Stimulated activated CD8-positive, alpha-beta memory T cell treated with anti-CD3 and anti-CD28 coated beads, Interleukin-2, amount 100 ng/mL, for 1 hour (primary cell): ENCODE measurements at places on chromosomes 7 and 10.

DNA sequence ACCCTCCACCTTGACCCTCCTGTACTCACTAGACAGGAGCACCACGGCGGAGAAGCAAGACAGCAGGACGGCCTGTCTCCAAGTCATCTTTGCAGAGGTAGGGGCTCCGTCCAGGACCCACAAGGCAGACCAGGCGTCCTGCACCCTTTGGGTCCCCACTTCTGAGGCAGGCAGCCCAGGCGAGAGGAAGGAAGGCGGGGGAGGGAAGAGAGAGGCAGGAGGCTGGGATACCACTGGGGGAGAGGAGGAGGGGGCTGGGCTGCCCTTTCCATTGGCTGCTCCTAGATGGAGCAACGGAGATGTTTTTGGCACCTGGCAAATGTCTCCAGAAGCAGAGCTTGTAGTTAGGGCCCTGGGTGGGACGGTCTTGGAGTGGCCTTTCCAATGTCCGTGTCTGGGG is at the start of gene UCMA:
UCMA (minus strand) TSS at position 203 of the 400 bp plus-strand sequence; CDS start at position 87, 116 bp downstream.
- no peak for DNase-seq

DNA sequence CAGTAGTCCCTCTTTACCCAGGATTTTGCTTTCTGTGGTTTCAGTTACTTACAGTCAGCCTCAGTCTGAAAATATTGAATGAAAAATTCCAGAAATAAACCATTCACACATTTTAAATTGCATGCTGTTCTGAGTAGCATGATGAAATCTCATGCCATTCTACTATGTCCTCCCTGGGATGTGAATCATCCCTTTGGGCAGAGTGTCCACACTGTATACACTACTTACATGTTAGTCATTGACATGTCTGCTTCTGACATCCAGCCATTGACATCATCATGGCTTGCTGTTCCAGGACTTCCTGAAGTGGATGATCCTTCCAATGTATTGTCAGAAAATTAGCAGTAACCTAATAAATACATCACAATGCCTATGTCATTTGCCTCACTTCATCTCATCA is 34.6 kb upstream of the MALRD1 start:
- no peak for DNase-seq

GRCh38 chr7:43431020-43431595 is 151.8 kb upstream of the STK17A start:
- DNase-seq = no peak

DNA sequence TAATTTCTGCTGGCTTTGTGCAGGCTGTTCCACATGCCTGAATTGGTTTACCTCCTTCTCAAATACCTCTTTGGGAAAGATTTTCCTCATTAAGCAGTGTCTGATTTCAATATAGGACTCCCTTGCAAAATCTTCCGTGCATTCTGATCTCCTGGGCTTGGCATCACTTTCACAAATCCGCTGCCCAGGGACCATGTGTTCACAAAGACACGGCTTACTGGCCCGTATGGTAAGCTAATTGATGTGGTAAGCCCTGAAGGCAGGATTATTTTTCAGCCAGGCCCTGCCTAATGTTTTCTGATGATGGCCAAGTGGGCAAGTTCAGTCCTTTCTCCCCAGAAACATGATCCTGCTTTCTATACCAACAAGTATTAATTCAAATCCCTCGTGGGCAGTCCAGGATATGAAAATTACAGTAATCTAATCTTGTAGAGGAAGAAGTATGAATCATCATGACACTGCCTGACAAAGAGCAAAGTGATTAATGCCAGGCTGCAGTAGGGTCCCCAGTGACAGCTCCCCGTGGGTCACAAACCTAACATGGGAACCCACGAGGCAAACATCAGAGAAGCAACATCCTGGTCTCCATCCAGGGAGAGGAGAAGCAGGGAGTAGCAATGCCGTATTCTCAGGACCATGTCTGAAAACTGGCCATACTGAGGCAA is 11.6 kb upstream of the SVIL start:
- DNase-seq = no peak

- no peak for DNase-seq
Observed at GRCh38 chr7:70612811-70613210, 519.1 kb upstream of the GALNT17 start.

- no peak for DNase-seq
Observed at GRCh38 chr10:13909516-13910258, 322.9 kb downstream of the PRPF18 start.

DNA sequence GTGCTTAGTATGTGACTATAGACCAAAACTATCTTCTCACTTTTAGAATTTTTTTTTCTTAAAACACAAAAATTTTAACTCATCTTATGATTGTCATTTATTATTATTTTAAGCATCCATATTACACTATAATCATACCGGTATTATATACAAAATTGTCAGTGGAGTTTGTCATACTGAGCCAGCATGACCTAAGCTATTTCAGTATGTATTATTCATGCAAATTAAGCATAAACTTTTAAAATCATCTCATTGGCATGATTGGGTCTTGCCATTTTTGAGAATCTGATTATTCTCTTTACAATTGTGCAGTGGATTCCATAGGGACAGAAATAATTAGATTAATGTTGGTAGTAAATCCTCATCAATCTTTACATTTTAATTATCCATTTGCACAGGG is 46.2 kb upstream of the STMP1 start:
- no peak for DNase-seq

DNA sequence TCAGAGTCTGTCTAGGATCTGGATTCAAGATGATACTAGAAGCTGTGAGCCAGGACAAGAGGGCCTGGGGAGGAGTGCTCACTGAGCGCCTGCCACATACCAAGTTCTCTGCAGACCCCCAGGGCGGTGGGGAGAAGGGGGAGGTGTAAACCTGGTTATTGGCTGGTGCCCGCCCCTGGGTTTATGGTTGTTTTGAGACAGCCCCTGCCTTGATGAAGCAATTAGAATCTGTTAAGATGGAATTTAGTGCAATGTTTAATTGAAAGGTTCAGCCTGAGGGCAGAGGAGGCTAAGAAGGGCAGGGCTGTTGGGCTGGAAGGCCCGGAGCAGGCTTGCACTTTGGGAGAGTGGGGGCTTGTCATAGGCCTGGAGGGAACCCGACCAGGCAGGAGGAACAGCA is 42.7 kb downstream of the PRF1 start:
- no peak for DNase-seq

DNA sequence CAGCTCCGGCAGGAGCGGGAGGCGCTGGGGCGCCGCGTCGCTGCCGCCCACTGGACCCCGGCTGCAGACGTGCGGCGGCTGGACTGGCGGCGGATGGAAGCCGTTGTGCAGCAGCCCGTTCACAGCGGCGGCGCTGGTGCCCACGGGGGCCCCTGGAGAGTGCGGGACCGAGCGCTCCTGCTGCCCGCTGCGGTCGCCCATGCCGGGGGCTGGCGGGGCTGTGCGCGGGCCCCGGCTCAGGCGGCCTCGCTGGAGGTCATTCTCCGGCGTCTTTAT is 413 bp downstream of the PANK1 start:
- DNase-seq = no peak

GRCh38 chr7:95509199-95509598 is 23.5 kb downstream of the ASB4 start:
- no peak for DNase-seq

GRCh38 chr10:62001898-62002297 is 100.4 kb downstream of the ARID5B start:
- no peak for DNase-seq

GRCh38 chr10:6204063-6204340 is 1.3 kb downstream of the PFKFB3 start:
- DNase-seq = peak; percentile 20

GRCh38 chr10:89091496-89091895 is 100.9 kb downstream of the FAS start:
- DNase-seq = no peak

GRCh38 chr10:132605390-132605789 is 67.8 kb downstream of the INPP5A start:
- no peak for DNase-seq

- no peak for DNase-seq
Observed at GRCh38 chr10:80537086-80537735, 491 bp upstream of the SH2D4B start.

DNA sequence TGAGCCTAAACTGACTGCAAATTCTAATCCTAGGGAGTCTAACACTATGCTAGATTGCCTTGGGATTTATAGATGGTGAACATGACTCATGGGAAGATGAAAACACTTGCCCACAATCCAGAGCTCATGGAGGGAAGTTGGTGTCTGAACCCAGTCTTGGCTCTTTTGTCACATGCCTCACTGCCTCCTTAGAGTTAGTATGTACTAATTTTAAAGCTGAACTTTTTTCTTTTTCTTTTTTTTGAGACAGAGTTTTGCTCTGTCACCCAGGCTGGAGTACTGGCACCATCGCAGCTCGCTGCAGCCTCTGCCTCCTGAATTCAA is 14.4 kb downstream of the MRPL32 start:
- no peak for DNase-seq

DNA sequence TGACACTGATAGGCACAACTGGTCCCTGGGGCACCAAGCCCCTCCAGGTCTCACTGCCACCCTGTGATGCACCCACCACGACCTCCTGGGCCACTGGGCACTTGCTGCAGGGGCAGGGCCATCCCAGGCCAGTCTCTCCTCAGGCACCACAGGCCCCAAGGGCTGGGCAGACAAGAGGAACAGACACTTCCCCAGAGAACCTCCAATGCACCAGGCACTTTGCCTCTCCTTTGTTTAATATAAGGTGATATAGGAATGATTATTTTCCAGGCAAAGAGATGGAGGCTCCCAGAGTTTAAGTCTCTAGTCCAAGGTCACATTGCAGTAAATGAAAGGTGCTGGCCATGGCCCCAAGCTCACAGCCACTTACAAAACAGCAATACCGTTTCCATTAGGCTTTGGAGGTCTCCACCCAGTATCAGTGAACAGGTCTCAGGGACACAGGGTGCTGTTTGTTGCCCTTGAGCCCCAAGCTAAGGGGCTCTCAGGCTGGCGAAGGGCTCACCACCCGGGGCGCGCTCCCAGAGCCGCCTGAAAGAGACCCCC is 4.5 kb downstream of the DEPP1 start:
- DNase-seq = no peak

- DNase-seq = no peak
Observed at GRCh38 chr10:33421789-33422462, 87.5 kb upstream of the NRP1 start.

- no peak for DNase-seq
Observed at GRCh38 chr7:100679927-100680575, 6.5 kb downstream of the GNB2 start.

- DNase-seq = no peak
Observed at GRCh38 chr7:80225361-80225760, 90.7 kb downstream of the GNAI1 start.

- DNase-seq = no peak
Observed at GRCh38 chr10:80290474-80291220, 1.2 kb upstream of the MAT1A start.

GRCh38 chr10:29616542-29616941 is 18.2 kb downstream of the SVIL start:
- no peak for DNase-seq

- no peak for DNase-seq
Observed at GRCh38 chr7:24572393-24572996, 757 bp upstream of the PALS2 start.

- no peak for DNase-seq
Observed at GRCh38 chr10:110522365-110522988, 24.8 kb downstream of the DUSP5 start.

GRCh38 chr10:14712991-14713424 is 61.7 kb downstream of the FAM107B start:
- no peak for DNase-seq

GRCh38 chr10:103712146-103712545 is 143.2 kb downstream of the SH3PXD2A start:
- no peak for DNase-seq

GRCh38 chr10:104735036-104735756 is 94.1 kb downstream of the SORCS3 start:
- no peak for DNase-seq

GRCh38 chr7:25858525-25859411 is 293.2 kb upstream of the NFE2L3 start:
- no peak for DNase-seq
